ENCODE measurements at places on chromosomes 7 and 10.

DNA sequence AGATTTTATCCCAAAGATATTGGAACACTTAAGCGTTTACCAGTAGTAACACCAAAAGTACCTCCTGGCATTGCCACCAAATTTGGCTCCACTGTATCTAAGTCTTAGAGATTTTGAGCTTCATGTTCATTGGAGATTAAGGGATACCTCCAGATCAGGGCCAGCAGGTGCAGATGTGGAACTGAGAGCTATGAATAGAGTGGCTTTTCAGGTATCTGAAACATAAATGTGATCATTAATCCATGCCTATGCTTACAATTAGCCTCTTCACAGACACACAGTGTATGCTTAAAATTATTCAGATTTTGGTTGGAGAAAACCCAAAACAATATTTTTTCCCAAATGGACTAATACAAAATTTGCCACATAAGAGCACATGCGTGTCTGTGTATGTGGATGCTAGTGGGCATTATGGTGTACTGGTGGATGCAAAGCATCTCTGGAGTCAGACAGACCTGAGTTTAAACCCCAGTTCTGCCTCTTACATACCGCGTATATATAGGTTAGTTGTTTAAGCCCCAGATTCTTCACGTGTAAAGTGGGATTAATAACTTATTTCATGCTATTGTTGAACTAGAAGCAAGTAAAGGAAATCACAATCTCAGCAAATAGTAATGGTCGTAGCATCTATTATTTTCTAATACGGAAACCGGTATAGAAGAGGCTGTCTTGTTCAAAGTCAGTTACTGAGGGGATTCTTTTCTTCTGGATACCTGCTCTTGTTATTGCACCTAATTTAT is 6.8 kb upstream of the LRRC4 start:
- DNase-seq, result no peak

DNA sequence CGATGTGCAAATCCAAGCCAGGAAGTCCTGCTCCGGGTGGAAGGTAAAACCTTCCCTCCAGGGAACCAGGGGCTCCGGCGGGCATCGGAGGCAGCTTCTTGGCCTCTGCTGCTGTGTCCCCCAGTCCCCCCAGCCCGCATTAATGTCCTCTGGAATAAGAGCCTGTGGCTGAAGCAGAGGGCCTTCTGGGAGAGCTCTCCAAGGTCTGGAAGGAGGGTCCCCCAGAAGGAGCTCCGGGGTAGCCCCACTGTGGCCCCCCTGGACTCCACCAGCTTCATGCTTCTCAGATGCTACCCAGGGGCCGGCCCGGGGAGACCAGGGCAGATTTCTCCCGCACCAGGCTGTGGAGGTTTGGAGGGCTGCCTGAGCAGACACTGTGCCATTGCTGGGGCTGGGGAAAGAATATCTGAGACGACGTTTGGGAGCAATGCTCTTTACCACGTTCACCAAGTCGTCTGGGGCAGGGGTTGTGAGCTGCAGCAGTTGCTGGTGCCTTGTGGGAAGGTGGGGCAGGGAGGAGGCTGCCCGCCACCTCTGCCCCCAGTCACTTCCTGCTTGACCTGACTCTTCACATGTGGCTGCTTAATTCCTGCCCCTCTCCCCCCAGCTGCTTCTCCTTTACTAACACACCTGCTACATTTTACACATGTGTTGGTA is 8.3 kb downstream of the ZNF853 start:
- DNase-seq, result no peak

DNA sequence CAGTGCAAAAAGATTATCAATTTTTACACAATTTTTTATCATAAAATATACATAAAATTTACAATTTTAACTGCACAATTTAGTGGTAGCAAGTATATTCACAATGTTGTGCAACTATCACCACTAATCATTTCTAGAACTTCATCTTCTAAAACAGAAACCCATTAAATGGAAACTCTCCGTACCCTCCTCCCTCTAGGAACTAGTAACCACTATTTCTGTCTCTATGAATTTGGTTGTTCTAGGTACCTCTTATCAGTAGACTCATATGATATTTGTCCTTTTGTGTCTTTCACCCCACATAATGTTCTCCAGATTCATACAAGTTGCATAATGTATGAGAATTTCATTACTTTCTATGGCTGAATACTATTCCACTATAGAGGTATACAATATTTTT is 73.5 kb downstream of the HERC4 start:
- DNase-seq, result no peak

GRCh38 chr7:112981966-112982365 is 104.7 kb downstream of the GPR85 start:
- DNase-seq, result no peak

GRCh38 chr7:150823484-150824126 is 23.0 kb downstream of the TMEM176A start:
- DNase-seq, result no peak

GRCh38 chr7:93036807-93037206 is 81.0 kb downstream of the SAMD9 start:
- DNase-seq, result no peak

DNA sequence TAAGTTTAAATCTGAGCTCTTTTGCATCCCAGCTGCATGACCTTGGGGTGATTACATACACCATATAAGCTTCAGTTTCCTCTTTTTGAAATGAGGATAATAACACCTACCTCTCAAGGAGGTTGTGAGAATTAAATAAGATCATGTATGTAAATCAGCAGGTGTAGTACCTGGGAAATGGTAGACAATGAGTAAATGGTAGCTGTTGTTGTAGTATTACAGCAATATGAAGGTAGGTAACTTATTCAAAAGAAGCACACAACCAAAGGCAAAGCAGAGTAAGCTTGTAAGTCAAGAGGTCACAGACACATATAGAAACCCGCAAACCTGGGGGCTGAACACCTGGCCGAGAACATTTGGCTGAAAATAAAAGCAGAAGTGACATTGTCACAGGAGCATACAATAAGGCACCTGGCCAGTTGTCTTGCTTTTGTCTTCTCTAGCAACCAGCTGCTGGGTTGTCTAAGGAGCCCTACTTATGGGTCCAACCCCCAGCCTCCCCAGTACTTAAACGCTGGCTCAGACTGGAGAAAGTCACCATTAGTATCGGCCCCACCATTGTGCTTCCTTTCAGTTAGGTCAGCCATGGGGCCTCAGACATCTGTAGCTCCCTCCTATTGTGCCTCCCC is 203.6 kb upstream of the MKLN1 start:
- no peak for DNase-seq

DNA sequence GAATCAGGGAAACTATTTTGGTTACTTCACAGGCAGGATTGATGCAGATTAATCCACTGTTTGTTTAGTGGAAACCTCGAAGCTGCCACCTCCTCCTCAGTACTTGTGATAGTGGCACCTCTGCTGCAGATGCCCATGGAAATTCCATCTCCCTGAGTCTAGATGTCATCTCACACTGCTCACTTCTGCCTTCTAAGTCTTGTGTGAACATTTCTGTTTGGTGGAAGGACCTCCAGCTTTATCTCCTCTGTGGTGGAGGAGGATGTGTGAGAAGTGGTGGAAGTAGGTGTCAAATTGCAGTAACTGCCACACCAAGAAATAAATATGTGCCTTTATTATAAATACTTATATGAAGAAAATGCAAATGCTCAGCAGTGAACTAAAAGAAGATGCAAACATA is 25.8 kb upstream of the GPR141 start:
- DNase-seq, result no peak

GRCh38 chr7:1863091-1863900 is 193.2 kb downstream of the ELFN1 start:
- DNase-seq, result no peak
